ENCODE measurements at places on chromosomes 16 and 17.
A peak's percentile ranks its signal among the peaks of the same experiment; 100 is the strongest.

- peak; percentile 84 for DNase-seq
Observed at GRCh38 chr17:2336215-2336851, at the start of gene TSR1. TSR1 (minus strand) TSS chr17:2336457; CDS start chr17:2336427, 30 bp downstream.

DNA sequence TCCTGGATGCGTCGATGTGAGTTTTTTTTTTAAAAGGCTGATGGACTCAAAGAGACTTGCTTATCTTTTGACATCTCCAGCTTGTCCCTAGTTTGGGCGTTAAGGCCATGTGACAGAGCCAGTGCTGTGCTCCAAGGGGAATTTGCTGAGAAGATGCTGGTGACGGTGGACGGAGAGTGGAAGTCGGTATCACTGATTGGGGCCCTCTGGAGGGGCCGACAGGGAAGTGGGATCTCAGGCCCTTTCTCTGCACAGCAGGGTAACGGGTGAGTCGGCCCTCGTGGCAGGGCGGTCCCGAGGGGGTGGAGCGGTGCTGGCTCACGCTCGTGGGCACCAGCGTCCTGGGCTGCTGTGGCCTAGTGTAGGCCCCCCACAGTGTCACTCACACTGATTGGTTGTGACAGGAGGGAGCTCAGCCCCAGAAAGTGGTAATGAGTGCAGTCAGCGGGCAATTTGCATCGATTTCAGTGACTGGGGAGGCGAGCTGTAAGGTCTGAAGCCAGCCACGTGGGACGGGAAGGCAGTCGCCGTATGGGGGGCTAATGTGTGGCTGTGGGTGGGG is 91.3 kb downstream of the TBC1D16 start:
- no peak for DNase-seq

DNA sequence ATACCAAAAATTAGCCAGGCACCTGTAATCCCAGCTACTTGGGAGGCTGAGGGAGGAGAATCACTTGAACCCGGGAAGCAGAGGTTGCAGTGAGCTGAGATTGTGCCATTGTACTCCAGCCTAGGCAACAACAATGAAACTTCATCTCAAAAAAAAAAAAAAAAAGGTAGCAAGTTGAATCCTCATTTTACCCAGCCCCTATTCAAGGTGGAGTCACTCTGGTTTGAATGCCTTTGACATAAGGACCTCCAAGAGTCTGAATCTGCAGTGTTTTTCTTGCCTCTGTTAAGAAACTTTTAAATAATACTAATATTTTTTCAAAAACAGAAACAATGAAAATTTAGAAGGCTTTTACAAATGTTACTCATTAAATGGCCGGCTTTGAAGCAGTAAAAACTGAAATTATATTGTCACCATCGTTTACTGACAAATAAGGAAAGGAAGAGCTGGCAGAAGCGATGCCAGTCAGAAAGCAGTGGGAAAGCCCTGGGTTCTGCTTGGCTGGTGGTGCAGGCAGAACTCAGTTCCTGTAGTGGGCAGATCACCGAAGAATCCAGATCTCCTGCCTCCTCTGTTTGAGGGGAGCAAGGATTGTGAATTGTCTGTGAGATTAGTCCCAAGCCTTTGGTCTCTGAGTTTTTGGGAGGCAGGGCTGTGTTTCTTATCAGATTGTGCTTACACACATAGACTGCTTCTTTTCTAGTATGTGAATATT is 99.7 kb upstream of the HAS3 start:
- DNase-seq: no peak

DNA sequence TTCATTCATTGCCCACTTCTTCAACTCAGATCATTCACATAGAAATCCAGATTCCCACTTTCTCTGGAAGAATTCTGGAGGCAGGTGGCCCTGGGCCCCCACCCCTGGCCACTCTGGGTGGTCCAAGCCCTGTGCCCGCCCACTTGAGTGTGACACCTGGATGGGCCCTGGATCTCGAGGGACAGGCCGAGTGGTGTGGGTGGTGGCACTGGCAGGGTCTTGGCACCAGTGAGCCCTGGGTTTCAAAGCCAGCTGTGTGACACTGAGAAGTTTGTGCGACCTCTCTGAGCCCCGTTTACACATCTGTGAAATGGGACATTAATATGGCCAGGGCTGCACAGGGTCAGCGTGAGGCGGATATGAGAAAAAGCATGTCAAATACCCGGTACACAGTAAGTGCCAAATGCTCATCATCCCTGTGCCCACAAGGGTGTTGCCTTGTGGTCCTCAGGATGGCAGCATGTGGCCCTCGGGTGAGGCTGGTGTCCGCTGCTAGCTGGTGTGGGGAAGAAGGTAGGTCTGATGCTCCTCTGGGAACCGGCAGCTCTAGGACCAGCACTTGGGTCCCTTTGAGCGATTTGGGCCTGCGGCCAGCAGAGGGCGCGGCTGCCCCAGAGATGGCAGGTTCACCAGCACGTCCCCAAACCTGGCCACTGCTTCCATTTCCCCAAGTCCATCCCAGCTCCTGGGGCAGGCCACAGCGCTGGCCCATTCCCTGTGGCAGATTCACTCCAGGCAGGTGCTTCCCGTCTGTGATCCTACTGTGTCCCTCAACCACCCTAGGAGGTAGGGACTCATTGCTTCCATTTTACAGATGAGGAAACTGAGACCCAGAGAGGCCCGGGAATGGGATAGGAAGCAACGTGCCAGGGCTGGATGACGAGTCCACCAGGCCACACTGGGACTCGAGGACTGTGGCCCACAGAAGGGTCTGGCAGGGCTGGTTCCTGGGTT is 3.6 kb downstream of the OSGIN1 start:
- peak; percentile 43 for DNase-seq

GRCh38 chr16:29643596-29643995 is 19.5 kb upstream of the SPN start:
- no peak for DNase-seq

DNA sequence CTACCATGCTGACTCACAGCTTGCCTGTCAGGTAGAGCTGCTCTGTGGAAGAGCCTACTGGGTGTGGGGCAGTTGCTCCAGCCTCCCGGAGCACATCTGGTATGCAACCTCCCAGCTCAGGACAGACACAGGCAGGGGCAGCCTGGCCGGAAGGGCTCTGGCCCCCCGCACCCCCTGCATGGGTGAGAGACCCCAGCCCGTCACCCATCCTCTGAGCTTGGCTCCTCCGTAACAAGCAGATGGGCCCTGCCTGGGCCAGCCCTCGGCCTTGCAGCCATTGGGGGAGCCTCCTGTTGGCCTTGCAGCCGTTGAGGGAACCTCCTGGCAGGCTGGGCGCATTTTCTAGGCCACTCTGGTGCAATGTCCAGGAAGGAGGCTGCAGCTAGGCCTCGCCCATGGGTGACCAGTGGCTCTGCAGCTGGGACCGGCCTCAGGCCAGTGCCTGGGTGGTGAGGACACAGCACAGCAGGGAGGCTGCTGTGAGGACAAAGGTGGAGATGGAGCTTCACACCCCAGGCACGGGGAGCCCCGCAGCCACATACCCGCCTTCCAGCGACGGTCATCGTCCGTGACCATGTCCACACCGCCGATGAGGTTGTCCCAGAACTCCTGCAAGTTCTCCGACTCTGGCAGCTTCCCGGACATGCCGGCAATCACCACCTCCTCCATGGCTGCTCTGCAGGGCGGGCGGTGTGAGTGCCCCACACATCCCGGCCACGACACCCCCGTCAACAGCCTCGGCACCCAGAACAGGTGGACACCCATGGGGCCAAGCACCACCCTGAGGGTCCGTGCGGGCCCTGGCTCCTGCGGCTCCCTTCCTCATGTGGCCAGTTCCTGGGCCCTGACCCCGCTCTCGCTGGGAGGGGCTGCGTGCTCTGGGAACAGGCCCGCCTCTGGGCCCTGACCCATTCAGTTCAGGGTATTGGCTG is 2.0 kb downstream of the FASN start:
- DNase-seq: no peak

DNA sequence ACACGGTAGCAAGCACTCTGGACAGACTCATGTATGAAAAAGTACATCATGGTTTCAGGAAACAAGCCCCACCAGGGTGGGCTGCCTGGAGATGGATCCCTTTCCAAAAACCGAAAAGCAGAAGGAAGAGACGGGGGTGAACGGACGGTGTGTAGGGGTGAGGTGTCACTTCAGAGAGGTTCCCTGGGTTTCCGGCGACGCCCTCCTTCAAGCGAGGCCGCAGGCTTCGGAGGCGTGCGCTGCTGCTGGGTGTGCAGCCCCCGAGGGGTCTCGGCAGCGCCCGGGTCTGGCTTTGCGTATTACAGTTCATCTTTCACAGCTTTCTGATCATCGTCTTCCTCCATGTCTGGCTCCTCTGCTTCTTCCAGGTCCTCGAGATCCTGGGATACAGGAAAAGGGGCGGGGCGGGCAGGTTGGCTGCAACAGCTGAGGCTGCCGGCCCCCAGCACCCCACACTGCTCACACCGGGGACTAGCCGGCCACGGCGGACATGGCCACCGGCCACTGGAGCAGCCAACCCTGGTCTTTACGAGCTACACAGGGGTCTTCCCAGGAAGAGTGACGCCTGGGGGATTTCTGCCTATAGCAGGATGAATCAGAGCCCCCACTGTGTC is 9.0 kb upstream of the PPP1R27 start:
- no peak for DNase-seq

DNA sequence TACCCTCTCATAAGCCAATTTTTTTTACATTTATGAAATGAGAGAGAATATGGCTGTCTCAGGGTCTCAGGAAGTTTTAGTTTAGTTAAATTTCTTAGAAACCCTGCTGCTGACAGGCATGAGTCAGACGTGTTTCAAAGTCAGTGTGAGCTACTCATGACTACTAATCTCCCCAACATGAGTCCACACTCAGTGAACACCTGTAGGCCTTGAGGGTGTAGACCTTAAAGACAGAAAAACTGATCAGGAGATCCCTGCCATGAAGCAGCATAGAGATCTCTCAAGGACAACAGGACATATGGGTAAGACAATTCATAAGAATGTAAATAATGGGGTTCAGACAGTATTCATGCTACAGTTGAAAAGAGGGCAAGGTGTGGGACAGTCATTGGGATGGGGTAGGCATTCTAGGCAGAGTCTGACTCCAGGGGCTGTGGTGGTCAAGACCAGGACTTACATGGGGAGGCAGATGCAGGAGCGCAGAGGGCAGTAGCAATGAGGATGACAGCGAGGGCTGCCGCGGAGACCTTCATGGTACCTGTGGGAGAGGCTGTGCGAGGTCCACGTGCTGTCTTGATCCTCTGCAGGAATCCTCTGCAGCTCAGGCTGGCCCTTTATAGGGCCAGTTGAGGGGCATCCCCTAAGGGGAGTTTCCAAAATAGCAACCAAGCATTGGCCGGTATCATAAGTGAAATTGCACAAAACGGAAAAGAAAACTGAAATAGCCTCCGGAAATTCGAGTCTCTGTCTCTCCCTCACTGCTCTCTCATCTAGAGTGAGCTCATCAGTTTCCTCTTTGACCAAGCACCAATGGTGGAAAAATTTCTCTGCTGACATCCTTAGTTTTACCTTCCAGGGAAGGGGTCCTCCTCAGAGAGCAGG is at the start of gene CCL5:
Gene CCL5, minus strand, starts transcription at position 588 of the 882 bp plus-strand sequence.
- no peak for DNase-seq

DNA sequence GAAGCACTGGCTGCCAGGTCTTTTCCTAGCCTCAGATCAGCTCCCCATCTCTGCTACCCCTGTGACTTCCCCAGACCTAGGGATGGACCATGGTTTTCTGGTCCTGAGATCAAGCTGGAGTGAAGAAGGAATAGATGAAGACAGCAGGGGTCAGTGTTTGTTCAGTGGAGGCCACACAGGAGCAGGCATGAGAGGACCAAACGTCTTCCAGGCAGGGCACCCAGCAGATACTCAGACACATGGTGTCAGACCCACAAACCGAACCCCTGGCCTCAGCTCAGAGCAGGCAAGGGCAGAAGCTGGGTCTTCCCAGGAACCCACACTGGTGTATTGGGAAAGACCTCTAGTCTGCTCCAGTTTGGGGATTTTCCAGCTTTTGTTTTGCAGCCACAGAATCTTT is 189.7 kb downstream of the IRX5 start:
- DNase-seq: no peak

DNA sequence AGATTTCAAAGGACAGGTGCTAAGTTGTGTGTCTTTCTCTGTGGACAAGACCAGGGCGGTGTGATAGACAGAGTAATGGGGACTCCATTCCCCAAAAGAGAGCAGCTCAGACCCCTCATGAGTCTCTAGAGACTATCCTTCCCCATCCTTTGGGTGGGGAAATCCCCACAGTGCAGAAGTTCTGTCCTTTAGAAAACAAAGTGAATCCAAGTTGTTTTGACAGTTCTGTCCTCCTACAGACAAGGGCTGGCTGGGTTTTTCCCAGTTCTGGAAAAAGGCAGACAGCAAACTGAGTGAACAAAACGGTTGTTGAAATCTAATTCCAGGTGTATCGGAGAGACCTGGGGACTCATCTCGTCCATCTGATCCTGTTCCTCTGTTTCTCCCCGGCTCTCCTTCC is 11.0 kb upstream of the HAS3 start:
- DNase-seq: no peak

- no peak for DNase-seq
Observed at GRCh38 chr16:49010396-49010795, 271.2 kb downstream of the CBLN1 start.

- no peak for DNase-seq
Observed at GRCh38 chr16:65181071-65181561, 59.3 kb upstream of the CDH11 start.

DNA sequence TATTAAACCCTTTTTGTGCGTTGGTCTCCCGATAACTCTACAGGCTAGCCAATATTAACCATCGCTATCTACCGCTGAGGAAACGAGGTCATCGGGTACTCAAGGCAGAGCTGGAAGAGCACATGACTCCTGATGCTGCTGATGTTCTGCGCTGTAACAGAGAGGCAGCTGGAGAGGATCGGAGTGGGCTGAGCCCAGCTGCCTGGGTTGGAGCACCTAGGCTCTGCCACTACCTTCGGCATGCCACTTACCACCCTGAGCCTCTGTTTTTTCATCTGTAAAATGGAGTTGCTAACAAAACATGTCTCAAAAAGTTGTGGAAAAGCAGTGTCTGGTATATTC is 432 bp upstream of the SLC46A1 start:
- no peak for DNase-seq

GRCh38 chr17:9672266-9672665 is 26.9 kb downstream of the USP43 start:
- no peak for DNase-seq

DNA sequence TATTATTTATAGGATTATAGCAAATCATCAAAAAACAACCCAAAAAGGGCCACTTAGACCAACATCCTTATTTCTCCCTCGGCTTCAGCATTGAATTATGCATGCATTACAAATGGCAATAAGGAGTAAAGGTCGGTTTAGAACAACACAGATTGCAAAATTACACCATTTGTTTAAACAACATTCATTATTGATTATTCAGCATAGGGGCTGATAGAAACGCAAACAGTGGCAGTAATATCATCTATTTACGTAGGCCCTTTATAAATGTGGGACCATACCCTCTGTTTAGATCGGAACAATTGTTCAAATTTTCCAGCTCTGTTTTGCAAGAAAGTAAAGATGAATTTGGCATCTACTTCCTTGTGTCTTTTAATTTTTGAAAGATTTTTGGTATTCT is 153.3 kb downstream of the WWOX start:
- DNase-seq: no peak

GRCh38 chr17:77930780-77931768 is 27.4 kb upstream of the TNRC6C start:
- DNase-seq: no peak

- DNase-seq: no peak
Observed at GRCh38 chr17:348012-348411, 4.6 kb downstream of the RPH3AL start.

GRCh38 chr16:17053536-17054160 is 417.1 kb downstream of the XYLT1 start:
- no peak for DNase-seq

GRCh38 chr17:60968266-60968665 is 290.6 kb downstream of the BCAS3 start:
- no peak for DNase-seq

Data from T follicular helper cell (primary cell).